ENCODE measurements at places on chromosomes 1 and 21. TPM values are rescaled to one million over a fixed set of nuclear protein-coding genes. Genes with fewer than 3 reads are reported as not detected.

Gene S100A7
- total RNA-seq, result not detected

Gene CD34
- total RNA-seq, result not detected

- DNase-seq, result no peak
These were observed 38.3 kb downstream of the WDR3 start for GRCh38 chr1:117967881-117968280.

Gene RRP1B
- total RNA-seq, result 52.3 TPM

- DNase-seq, result no peak
These were observed 215.5 kb upstream of the USP25 start for GRCh38 chr21:15514073-15514946.

Gene LEPROT
- total RNA-seq, result 37.6 TPM
